ENCODE measurements at places on chromosomes 6 and 20.

GRCh38 chr6:84767526-84768201 is 3.3 kb upstream of the TBX18 start:
- DNase-seq: no peak

DNA sequence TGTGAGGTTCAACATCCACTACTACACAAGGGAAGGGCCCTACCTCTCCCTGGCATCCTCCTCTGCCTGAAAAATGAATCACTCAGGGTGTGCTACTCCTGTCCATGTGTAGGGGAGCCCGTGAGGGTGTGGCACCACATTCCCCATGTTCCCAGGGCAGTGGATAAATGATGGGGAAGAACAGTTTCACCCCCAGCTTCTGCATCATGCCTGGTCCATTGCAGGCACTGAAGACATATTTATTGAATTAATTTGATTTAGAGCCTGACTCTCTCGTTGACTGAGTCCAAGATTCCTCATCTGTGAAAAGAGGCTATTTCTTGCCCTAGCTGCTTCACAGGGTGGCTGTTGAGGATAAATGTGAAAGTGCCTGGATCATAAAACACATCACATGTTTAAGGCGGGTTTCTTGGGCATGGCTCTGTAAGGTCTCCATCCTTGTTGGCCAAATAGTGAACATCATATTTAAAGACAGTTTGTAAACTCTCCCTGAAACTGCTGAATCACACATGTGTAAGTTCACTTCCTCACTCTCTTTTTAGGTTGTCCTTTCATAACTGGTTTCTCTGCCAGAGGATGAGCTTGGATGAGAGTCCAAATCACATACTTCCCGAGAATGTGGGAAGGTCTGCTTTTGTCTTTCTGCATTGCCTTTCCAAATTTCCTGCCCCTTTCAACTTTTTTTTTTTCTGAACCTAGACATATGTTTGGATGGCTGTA is 79.7 kb upstream of the FYN start:
- DNase-seq: no peak

DNA sequence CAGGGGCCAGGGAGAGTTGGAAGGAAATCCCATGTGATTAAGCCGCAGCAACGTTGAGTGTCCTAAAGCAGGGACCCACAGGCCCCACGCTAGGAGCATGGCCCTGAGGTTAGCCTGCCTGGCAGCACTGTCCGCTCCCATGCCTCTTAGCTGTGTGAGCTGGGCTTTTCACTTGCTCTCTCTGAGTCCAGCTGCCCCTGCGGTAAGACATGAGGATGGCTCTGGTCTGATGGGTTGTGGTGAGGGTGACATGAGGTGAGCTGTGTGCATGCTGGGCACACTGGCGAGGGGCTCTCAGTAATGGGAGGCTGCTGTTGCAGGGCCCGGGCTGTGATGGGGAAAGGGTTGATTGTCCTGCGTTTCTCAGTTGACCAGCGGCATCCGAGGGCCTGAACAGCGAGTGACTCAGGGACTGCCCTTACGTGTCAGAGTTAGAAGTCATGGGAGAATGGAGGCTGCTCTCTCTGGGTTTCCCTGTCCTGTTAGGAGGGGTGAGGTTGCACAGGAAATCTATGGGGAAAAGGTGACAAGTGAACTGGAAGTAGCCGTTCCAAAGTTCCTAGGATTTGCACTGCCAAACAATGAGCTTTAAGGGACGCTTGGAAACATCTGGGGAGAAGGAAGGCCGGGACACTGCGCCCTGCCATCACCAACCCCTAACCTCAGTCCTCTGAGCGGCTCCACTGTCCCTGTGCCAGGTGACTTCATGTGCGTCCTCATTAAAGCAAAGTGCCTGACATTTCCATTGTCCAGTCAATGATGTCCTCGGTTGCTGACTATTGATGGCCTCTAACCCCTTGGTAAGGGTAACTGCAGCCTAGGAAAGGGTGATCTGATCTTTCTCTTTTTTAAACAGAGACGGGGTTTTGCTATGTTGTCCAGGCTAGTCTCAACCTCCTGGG is 51.3 kb downstream of the ADNP start:
- peak; percentile 12 for DNase-seq

GRCh38 chr20:43292222-43292621 is 102.5 kb upstream of the PTPRT start:
- DNase-seq: no peak

- no peak for DNase-seq
Observed at GRCh38 chr6:23412770-23413169, 713.2 kb upstream of the NRSN1 start.

- DNase-seq: no peak
Observed at GRCh38 chr6:148887181-148887580, 140.4 kb downstream of the UST start.

DNA sequence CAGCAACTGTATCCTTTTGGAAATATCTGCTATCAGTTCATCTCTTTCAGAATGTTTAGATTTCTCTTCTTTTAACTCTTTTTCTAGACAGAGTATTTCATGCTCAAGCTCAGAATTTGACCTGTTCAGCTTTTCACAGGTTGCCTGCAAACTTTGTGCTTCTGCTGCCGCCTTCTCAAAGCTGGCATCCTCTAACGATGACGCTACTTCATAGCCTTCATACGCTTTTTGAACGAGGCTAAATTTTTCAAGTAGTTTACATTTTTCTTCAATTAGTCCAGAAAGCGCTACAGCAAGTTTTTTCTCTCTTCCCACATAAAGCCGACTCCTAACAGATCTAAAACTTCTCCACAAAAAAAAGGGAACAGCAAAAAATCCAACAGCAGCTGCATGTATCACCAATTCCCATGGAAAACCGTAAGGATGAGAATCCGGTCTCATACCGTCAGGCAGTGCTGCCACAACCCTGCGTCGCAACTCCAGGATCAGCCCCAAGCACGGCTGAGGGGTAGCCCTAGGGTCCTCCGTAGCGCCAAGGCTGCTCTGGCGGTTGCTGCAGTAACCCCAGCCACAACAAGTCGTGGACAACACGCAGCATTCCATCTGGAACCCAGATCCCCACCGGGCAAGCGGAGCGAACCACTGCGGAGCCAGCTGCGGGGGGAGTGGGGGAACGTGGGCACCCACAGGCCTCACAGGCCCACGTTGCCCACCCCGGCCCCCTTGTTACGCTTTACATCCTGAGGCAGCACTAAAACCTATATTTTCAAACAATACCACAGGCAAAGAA is 30.6 kb downstream of the DACT2 start:
- DNase-seq: no peak

DNA sequence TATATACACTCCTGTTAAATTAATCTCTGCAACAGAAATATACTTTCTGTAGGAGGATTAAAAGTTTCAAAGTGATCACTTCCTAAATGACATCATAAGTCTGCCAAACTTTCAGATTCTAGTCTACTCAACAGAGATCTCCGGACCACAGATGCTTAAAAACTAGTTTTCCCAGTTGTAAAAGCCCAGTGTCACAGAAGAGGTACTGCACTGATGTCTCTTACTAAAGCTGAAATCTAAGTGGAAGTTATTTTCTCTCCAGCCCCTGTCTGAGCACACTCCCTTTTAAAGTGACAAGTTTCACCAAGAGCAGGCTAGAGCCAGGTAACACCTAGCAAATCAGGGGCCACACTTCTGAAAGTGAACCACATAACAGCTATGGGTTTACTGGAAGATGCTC is 71.6 kb upstream of the DST start:
- DNase-seq: no peak

Data from H7 (cell line).